ENCODE measurements at places on chromosomes 3 and 15. TPM values are rescaled to one million over a fixed set of nuclear protein-coding genes. Genes with fewer than 3 reads are reported as not detected.

The FAM81A gene
- total RNA-seq = 3.0 TPM

The EID1 gene
- total RNA-seq = 135 TPM

The SLC51A gene
- 9.8 TPM for total RNA-seq

The GPR149 gene
- total RNA-seq = not detected

The IGF2BP2 gene
- 114 TPM for total RNA-seq

The SLC51B gene
- not detected for total RNA-seq

The MKRN2OS gene
- total RNA-seq = 0.41 TPM

The IL12A gene
- total RNA-seq = 0.82 TPM

The TGM5 gene
- total RNA-seq = not detected

The DGKG gene
- total RNA-seq = not detected

The IL17RE gene
- 4.4 TPM for total RNA-seq

The CADPS gene
- total RNA-seq = 10.2 TPM

The SMAD6 gene
- total RNA-seq = 7.0 TPM

The STAC gene
- total RNA-seq = 18.1 TPM

The CCK gene
- 2.4 TPM for total RNA-seq

The ZNF501 gene
- 5.3 TPM for total RNA-seq

The GPR62 gene
- 0.19 TPM for total RNA-seq

The EPHB1 gene
- total RNA-seq = 5.9 TPM

The KLHL40 gene
- total RNA-seq = not detected

The CCDC191 gene
- 0.65 TPM for total RNA-seq

The CSPG5 gene
- total RNA-seq = 7.4 TPM

The SCAMP5 gene
- 51.8 TPM for total RNA-seq

The LZTFL1 gene
- total RNA-seq = 11.5 TPM

The IL17RB gene
- 7.0 TPM for total RNA-seq

The CGNL1 gene
- 72.7 TPM for total RNA-seq

The MORC1 gene
- total RNA-seq = not detected

The MESP2 gene
- 0.38 TPM for total RNA-seq

The ALDH1L1 gene
- 1.6 TPM for total RNA-seq

The SLC24A5 gene
- total RNA-seq = not detected

The SNX22 gene
- 5.1 TPM for total RNA-seq

The GADL1 gene
- total RNA-seq = 0.30 TPM

The P2RY13 gene
- not detected for total RNA-seq

The THRB gene
- total RNA-seq = 3.9 TPM

The PLSCR4 gene
- 2.9 TPM for total RNA-seq

The BTLA gene
- total RNA-seq = not detected

The SLC26A6 gene
- 51.2 TPM for total RNA-seq

The STRIT1 gene
- 0.38 TPM for total RNA-seq

The GOLGA6L4 gene
- total RNA-seq = 3.6 TPM

The VGLL3 gene
- 13.4 TPM for total RNA-seq

The PIK3CB gene
- 33.0 TPM for total RNA-seq

The MANF gene
- total RNA-seq = 175 TPM

The TMEM41A gene
- total RNA-seq = 14.1 TPM

The KCNMB2 gene
- not detected for total RNA-seq

The MINAR1 gene
- total RNA-seq = 0.67 TPM

The CPN2 gene
- not detected for total RNA-seq

The ARHGAP11A gene
- total RNA-seq = 112 TPM

The GTF2E1 gene
- total RNA-seq = 64.4 TPM

The MRPL46 gene
- 24.4 TPM for total RNA-seq
